ENCODE measurements at places on chromosomes 2 and 18. TPM values are rescaled to one million over a fixed set of nuclear protein-coding genes. Genes with fewer than 3 reads are reported as not detected.

DNA sequence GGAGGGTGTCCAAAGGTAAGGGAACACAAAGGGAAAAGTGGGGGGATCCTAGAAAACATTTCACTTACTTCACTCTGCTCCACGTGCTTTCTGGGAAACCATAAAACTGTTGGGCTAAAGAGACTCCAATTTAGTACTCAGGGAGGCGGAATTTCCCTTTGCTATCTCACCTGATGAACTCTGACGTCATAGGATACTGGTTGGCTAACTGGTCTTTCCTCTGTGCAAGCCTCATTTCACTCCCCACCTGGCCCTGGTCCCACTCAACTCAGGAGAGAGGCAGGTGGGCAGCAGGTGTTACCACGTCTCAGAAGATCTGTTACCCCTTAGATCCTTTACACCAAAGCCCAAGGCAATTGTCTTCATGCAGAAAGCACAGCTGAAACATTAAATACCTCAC lies 51.8 kb upstream of the PMAIP1 start:
- no peaks in the 10 kb centered on the region for H3K36me3 ChIP-seq
- no peak overlapping the region for H3K27ac ChIP-seq
- no peak for DNase-seq
- H3K27me3 ChIP-seq, result peaks cover 5% of the 10 kb centered on the region

DNA sequence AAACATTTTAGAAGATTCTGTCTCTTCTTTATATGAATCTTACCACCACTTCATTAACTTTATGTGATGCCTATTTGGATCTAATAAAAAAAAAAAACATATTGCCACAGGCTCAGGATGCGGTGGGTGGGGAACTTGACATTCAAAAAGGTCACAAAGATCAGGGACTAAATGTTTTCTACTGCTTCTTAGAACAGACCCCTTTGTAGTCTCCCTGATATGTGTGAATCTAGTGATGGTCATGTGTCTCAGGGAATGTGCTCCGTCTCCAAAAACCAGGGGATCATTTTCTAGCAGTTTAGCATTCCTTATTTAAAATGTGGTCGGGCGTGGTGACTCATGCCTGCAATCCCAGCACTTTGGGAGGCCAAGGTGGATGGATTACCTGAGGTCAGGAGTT lies 807.8 kb upstream of the CHAC2 start:
- H3K27me3 ChIP-seq, result no peaks in the 10 kb centered on the region
- no peak overlapping the region for H3K27ac ChIP-seq
- no peak for DNase-seq
- H3K36me3 ChIP-seq, result no peaks in the 10 kb centered on the region
- no peak overlapping the region for H3K4me3 ChIP-seq

Gene CAPN14
- total RNA-seq, result 0.17 TPM

- no peak overlapping the region for H3K27ac ChIP-seq
- no peaks in the 10 kb centered on the region for H3K36me3 ChIP-seq
- no peak overlapping the region for H3K4me3 ChIP-seq
- DNase-seq, result no peak
- no peaks in the 10 kb centered on the region for H3K4me1 ChIP-seq
These were observed 24.4 kb upstream of the ONECUT2 start for GRCh38 chr18:57410749-57411148.

DNA sequence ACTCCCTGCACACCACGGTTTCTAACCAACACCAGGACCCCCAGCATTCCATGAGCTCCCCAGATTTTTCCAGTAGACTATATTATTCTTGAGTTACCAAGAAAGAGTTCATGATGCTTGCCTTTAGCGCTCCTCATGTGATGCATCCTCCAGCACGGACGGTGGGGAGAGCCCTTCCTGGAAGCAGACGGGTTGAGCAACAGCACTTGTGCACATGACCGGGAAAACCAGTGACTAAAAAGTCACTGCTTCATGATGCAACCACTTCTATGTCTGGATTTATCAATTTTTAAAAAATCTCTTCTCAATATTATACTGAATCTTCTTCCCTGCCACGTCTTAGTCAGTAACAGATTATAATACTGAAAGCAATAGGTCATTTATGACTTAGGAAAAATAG lies 20.4 kb upstream of the DOK6 start:
- no peak overlapping the region for H3K27ac ChIP-seq
- H3K4me3 ChIP-seq, result no peak overlapping the region
- no peaks in the 10 kb centered on the region for H3K36me3 ChIP-seq
- DNase-seq, result no peak

DNA sequence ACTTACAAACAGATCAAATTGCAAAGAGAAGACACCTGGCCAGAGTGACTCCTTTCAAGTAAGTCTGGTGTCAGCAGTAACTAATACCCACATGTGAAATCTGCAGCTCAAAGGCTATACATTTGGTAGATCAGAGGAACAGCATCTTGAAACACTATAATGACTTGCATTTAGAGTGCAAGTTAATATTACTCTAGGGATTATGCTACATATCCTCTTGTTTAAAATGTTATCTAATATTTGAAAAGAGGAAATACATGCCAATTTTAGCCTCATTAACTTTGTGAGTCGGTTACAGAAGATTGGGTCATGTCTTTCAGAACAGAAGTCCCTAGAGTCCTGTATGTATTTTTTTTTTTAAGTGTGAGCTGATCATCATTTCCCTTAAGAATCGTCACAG lies 15.2 kb downstream of the LANCL1 start:
- H3K4me3 ChIP-seq, result no peak overlapping the region
- H3K27ac ChIP-seq, result no peak overlapping the region
- no peaks in the 10 kb centered on the region for H3K4me1 ChIP-seq
- no peaks in the 10 kb centered on the region for H3K27me3 ChIP-seq

Gene C2orf72
- 0.33 TPM for total RNA-seq

DNA sequence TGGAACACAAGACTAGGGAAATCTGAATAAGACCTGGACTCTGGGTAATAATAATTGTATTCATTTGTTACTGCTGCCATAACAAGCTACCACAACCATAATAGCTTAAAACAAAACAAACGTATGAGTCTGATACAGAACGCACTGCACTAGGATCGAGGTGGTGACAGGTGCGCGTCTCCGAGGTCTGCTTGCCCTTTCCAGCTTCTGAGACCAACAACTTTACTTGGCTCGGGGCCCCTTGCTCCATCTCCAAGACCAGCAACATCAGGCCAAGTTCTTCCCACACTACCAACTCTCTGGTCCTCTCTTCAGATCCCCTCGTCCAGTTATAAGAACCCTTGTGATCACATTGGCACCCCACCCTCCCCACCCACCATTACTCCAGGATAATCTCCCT lies 42.8 kb downstream of the TBC1D8 start:
- DNase-seq, result no peak
- no peaks in the 10 kb centered on the region for H3K27me3 ChIP-seq
- H3K36me3 ChIP-seq, result no peaks in the 10 kb centered on the region
- H3K4me3 ChIP-seq, result no peak overlapping the region
- H3K4me1 ChIP-seq, result peaks cover 9% of the 10 kb centered on the region
- H3K27ac ChIP-seq, result no peak overlapping the region

DNA sequence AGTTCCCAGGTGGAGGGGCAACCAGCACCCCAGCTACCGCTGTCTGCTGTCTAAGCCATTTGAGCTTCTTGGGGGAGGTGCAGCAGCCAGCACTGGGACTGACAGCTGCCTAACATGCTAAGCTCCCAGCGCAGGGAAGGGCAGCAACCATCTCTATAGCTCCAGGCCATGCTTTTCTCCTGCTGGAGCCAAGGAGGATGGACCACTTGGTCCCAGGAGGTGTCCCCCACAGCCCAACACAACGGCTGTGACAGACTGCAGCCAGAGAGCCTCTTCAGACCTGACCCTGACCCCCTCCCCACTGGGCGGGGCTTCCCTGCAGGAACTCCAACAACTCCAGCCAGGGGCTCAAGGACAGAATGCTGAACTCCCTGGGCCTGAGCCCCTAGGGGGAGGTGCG lies 370.6 kb upstream of the REG3G start:
- H3K36me3 ChIP-seq, result no peaks in the 10 kb centered on the region
- H3K4me1 ChIP-seq, result no peaks in the 10 kb centered on the region
- H3K27ac ChIP-seq, result no peak overlapping the region

- H3K27ac ChIP-seq, result no peak overlapping the region
- H3K4me1 ChIP-seq, result no peaks in the 10 kb centered on the region
- H3K27me3 ChIP-seq, result no peaks in the 10 kb centered on the region
- H3K4me3 ChIP-seq, result no peak overlapping the region
- DNase-seq, result peak; percentile 89
These were observed 36.6 kb downstream of the GORASP2 start for GRCh38 chr2:170965446-170966225.

DNA sequence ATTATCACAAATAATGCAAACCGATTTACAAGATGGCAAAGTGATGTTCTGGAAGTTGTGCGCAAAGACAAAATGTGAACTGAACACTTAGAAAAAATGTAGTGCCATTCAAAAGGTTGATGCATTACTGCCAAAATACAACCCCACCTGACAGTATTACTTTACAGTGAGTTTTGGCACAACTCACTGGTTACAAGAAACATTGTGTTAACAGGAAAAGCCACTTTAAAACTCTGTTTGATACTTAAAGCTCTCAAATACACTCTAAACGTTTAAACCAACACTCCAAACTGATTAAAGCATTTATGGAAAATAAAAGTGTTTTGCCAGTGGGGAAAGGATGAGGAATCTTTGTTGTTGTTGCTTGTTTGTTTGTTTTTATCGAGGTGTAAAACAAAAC lies 173.4 kb upstream of the SATB2 start:
- no peak overlapping the region for H3K27ac ChIP-seq

DNA sequence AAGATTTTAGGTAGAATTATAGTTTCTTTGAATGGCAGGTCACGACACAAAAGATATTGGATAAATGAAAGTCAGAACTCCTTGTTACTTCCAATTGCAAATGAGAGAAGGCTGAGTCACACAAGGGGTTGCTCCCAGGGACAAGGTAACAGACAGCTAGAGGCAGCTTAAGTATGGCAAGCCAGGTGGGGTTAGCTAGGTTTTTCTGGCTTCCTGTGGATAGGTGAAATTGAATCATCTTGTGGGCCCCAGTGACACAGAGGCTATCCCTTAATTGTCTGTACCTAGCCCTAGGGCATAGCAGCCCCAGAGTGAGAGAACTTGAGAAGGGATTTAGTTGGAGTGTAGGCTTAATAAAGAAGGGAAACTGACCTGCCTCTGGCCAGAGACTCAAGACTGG lies 407.7 kb upstream of the SLC8A1 start:
- no peak overlapping the region for H3K4me3 ChIP-seq
- H3K36me3 ChIP-seq, result no peaks in the 10 kb centered on the region
- no peak overlapping the region for H3K27ac ChIP-seq
- DNase-seq, result no peak

- H3K4me1 ChIP-seq, result peaks cover 6% of the 10 kb centered on the region
- no peak overlapping the region for H3K4me3 ChIP-seq
- no peaks in the 10 kb centered on the region for H3K36me3 ChIP-seq
- no peak for DNase-seq
These were observed 8.0 kb downstream of the ZNF396 start for GRCh38 chr18:35369126-35369525.

DNA sequence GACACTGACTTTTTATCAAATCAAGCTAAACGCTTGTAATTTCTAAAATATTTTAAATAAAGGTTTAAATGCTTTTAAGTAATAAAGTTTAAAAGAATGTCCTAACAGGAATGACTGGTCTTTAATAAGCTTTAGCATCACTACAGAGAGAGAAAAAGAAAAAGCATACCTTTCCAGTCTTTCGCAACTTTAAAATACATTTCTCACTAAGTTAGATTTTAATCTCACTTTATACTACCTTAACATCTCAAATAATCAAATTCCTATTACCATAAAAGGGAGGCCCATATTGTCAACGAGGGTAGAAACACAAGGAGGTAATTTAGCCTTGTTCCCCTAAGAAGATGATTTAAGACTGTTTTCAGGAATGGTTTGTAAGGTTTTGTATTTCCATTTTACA lies 80.7 kb downstream of the STRN start:
- no peaks in the 10 kb centered on the region for H3K27me3 ChIP-seq
- H3K27ac ChIP-seq, result no peak overlapping the region
- no peak overlapping the region for H3K4me3 ChIP-seq
- no peak for DNase-seq
- H3K36me3 ChIP-seq, result no peaks in the 10 kb centered on the region

Gene HOXD12
- total RNA-seq, result not detected

Data from fibroblast of lung (primary cell).